ENCODE measurements at places on chromosomes 12 and 14.

DNA sequence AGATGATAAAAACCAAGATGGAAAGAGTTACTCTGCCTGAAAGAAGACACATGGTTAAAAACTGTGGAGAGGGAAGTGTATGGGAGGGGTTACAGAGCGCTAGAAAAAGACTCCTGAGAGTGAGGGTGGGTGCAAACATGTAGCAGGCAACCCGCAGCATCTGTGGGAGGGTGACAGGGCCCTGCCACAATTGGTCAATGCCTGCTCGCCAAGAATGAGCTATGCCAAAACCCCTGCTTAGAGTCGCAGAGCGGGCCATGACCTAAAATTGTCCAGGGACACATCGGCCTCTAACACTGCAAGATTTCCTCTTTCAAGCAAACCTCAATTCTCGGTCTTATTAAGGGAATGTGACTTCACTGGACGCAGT lies 700 bp downstream of the PRKAG1 start:
- DNase-seq: no peak

- no peak for DNase-seq
Observed at GRCh38 chr12:116372815-116373214, 95.3 kb upstream of the MED13L start.

DNA sequence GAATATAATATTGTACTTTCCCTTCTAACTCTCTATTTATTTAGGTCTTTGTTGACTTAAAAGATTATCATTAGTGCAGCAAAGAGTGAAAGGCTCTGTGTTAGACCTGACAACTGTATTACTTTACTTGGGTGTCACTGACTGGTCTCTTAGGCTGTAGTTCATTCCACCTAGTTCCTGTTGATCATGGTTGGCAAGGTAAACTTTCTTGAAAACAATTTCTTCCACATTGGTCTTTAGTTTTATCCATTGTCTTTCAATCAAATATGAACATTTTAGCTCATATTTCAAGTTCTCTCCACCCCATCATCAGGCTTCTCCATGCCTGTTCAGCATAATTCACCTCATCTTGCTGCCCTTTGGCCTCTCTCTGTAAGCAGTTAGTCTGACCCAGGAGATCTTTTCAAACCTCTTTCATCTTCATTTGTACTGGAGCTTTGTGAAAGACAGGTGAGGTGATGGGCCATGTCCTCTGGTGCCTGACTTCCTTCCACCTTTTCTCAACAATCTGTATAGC lies 32.1 kb upstream of the PPM1H start:
- DNase-seq: no peak

- DNase-seq: no peak
Observed at GRCh38 chr12:22746720-22747119, 121.7 kb downstream of the ETNK1 start.

- DNase-seq: no peak
Observed at GRCh38 chr14:54737132-54737711, 165.4 kb downstream of the GCH1 start.

DNA sequence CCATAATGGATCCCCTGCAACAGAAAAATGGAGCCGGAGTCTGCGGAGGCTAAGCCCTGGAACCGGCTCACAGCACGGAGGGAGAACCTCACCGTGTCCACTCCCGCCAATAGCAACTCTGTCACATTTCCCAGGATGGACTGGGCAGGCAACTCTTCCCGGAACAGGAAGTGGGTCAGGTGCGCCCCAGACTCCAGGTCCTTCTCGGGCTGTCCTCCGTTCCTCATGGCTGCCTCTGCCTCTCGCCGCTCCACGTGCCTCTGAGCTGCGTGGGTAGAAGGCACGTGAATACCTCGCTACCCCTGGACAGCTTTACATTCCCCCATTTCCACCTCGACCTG lies 2.2 kb downstream of the CYP27B1 start:
- no peak for DNase-seq

DNA sequence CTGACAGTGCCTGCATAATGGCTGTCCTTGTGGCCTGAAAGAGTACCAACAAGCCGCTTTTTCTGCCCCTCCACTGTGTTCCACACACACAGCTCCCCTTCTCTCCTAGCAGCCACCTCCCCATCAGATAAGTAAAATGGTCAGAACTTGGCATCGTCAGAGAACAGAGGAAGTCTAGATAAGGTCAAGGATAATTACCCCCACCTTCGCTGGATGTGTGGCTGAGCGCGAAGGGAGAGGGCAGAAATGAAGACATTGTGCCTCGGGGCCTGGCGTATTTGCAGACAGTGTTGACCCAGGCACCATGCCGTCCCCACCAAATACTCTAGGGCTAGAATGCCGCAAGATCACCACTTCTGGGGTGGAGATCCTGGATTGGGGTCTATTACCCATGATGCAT lies 30.6 kb downstream of the FBXO21 start:
- no peak for DNase-seq

DNA sequence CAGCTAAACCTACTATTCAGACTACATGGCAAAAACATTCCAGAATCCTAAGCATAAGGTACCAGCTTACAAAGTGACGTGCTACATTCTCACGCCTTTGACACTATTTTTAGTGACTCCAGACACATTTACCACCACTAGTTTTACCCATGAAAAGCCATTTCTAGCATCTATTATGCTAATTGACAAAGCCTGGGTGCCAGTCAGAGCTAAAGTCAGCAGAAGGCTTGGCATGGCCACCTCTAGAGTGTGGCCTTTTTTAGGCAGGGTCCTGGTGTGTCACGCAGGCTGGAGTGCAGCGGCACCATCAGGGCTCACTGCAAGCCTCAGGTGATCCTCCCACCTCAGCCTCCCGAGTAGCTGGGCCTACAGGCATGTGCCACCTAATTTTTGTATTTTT lies 75.7 kb downstream of the NT5DC3 start:
- no peak for DNase-seq

DNA sequence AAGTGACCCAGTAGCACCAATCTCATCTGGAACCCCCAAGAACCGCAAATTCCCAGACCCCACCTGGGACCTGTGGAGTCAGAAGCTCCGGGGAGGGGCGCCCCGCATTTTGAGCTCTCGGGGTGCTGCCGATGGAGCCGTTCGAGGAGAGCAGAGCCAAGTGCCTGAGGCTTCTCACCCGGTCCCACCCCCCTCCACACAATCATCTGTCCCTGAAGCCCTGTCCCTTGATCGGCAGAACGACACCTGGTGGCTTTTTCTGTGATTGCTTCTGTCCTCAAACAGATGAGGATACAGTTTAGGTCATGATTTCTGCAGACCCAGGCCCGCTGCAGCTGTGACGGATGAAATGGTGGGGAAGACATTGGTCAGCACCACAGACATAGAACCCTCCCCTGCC lies 74.7 kb downstream of the NOC4L start:
- peak; percentile 47 for DNase-seq
